ENCODE measurements at places on chromosomes 6 and 20.

DNA sequence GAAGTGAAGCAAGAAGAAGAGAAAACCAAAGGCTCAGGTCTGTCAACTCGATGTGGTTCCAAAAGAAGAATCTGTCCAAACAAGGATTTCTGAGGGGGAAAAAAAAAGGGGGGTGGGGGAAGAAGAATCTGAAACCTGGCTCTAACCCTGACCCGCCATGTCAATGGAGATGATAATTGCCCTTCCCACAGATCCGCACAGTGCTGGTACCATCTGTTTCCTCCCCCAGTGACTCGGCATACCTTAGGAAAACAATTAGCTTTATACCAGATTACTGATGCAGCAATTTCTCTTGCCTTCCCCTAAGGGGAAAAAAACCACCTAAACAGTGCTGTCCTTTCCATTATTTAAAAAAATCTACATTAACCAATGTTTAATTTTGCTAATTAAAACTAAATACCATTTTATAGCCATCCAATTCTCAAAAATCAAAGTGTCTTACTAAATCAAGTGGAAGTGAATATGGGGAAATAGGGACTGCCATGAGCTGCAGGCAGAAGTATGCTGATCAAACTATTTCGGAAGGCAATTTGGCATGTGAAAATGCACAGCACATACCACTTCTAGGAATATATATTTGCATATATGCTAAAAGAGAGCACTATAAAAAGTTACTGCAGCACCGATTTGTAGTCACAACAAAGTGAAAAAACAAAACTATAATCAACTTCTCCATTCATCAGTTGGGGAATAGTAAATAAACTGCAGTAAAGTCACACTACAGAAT, 46.8 kb downstream of the MAP7 start:
- DNase-seq, result no peak

DNA sequence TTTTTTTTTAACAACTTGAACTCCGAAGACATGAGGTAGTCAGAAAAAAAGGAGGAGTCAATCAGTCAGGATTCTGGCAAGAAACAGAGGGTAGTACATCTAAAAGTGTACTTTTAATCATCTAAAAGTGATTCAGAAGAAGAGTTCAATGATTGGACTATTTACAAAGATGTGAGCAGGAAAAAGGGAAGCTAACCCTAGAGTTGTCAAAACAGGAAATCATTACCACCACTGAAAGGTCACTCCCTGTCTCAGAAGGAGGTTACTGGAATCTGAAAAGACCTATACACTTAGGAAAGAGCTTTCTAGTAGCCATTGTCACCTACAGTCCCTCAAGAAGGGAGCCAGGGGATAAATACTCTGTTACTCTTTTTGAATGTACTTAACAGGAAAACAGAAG, 16.7 kb upstream of the LMBRD1 start:
- no peak for DNase-seq

- DNase-seq, result no peak
Observed at GRCh38 chr20:63254232-63254605, at the start of gene NKAIN4. Gene NKAIN4 (minus strand): TSS chr20:63254463. CDS start chr20:63254450, 13 bp downstream.

DNA sequence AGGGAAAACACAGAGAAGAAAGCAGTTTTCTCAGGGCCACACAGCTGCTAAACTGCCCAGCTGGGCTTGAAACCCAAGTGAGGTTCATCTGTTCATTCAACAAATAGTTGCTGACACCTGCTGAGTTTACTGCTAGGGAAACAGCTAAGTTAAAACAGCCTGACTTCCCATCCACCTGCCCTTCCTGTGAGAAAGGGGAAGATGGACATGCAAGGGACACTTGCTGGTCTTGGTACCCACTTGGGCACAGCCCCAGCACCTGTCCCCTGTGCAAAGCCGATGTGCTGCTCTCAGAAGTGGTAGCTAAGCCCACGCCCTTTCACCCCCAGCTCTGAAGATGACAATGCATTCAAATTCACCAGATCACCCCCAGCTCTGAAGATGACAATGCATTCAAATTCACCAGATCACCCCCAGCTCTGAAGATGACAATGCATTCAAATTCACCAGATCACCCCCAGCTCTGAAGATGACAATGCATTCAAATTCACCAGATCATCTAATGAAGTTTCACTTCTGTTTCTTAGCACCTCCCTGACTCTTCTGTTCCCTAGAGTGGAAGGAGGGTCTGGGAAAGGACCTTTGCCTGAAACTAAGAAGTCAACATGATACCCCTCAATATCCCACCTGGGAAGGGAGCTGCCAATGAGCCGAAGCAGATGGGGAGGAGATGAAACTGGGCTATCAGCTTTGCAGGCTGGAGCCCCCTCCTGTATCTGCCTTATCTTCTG, 46.0 kb upstream of the TOP1 start:
- DNase-seq, result no peak

DNA sequence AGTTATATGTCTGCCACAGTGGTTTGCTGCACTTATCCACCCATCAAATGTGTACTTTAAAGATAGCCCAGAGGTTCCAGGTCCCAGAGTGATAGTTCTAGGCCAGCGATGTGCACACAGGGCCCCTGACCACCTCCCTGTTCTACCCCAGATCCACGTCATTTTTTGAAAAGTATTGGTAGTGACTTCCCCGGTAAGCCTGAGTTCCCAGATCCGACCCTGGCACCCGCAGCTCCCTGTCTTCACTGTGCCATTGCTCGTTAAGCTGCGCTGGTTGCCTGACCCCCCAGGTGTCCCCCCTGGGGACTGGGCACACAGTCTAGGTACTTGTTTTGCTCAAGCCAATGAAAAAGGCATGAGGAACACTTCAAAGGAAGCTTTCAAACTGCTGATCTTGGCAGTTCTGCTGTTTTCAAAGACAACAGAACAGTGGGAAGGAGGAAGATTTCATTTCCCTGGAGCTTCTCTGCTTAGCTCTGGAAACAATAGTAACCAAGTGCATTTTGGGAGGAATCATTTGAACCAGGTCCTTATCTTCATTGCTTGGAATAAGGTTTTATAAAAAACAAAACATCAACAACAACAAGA, 116.3 kb upstream of the TAB2 start:
- DNase-seq, result no peak

DNA sequence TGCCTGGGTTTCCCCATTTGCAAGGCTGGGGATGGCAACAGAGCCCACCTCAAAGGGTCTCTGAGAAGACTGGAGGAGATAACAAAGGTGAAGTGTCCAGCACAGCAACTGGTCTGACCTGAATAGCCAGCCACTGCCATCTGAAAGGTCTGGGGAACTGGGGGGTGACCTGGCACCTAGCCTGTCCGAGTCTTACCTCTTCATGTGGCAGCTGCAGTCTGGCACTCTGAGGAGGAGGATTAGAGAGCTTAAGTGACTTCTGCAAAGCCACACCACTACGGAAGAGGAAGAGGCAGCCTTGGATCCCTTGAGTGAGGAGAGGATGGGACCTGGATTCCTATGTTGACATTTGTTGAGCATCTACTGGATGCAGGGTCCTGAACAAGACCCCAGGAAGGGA, 22.2 kb downstream of the C20orf203 start:
- DNase-seq, result no peak

DNA sequence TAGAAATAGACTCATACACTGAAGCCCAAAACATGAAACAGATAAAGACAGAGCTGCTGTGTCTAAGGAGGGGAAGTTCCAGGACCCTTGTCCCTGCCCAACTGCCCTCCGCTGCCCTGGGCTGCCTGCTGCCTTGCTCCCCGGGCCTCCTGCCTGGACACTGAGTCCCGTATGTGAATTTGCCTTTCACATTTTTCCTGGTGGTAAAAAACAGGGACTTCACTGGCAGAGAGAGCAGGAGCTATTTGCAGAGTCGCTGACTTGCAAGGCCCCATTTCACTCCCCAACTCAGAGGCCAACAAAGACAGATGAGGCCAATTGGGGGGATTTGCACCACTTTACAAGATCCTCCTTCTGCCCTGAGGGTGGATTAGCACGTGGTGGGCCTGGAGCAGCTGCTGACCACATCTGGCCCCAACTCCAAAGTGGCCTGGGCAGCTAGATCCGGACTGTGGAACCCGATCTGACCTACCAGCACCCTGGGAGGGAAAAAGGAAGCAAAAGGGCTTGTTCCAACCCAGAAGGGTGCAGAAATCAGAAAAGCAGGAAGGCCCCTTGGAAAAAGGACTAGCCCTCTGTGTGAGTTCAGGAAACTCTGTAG, 61.4 kb downstream of the NOL4L start:
- no peak for DNase-seq

DNA sequence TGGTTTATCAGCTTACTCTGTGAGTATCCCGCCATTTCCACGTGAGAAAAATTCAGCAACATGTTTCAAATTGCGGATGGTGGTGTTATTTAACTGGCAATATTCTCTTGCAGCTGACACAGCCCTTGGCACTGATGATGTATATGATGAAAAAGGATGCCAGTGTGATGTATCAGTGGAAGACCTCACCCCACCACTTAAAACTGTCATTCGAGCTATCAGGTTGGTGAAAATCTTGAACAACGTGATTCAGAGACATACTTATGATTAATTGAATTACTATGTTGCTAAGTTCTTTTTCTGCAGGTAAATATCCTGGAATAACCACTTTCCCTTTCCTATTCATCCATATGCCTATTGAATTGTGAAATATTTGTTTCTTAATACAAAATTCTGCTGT, 55.7 kb downstream of the KHDC1L start:
- no peak for DNase-seq

DNA sequence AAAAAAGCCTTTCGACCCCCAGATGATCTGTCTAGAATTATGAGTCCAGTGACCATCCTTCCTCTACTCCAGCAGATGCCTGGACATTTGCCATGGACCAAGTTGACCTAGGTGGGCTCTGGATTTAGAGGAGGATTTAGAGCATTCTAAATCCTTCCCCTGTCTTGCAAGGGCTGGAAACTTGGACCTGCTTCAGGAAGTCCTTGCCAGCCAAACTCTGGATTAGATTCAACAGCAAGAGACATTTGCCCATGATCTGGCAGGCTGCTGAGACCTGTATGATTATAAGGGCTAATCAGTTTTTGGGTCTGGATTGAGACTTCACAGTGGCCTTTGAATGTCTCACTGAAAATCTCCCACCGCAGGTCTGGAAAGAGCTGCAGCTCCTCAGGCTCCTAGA, 13.1 kb upstream of the HDGFL1 start:
- no peak for DNase-seq

DNA sequence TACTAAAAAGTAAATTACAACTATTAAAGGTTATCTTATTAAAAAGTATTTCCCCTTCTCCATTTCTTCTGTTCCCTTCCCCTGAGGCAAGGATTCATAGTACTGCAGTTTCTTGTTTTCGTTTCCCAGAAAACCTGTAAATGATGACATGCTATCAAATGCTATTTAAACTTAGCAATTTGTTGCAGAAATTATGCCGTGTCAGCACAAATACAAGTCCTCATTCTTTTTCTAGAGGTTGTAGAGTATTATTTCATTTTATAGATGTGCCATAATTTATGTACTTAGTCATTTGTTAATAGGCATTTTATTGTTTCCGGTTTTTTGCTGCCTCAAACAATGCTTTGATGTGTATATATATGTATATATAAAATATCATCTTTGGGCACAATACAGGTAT, 268.4 kb downstream of the PLCB1 start:
- DNase-seq, result no peak

GRCh38 chr20:60629206-60629605, 622.9 kb upstream of the CDH4 start:
- no peak for DNase-seq

- DNase-seq, result no peak
Observed at GRCh38 chr6:43311666-43312065, 3.0 kb upstream of the CRIP3 start.

- no peak for DNase-seq
Observed at GRCh38 chr20:4502756-4503155, 219.0 kb upstream of the PRND start.

DNA sequence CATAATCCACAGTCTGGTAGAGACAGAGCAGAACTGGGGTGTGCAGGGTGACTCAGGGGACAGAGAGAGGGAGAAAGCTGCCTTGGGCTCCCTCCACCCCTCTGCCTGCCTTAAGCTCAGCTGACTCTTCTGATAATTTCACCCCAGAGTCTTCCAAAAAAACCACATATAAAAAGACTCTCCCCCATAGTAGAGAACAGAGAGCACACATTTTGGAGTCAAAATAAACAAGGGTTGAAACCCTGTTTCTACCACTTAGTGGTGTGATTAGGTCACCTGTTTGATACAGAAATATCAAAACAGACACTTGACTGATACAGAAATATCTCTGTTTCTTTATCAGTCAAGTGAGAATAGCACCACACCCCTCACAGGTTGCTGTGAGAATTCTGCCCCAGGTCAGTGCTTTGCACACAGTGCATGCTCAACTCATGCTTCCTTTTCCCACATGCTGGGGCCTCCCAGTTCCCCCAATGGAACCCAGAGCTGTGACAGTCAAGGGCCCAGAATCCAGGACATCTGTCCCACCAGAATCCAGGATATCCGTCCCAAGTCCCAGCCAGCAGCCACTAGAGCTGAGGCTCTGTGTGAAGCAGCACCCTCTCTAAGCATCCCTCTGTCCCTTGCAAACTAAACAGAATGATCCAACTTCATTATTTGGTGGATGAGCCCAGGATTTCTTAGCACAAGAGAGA, 1.2 kb downstream of the TREML2 start:
- no peak for DNase-seq

DNA sequence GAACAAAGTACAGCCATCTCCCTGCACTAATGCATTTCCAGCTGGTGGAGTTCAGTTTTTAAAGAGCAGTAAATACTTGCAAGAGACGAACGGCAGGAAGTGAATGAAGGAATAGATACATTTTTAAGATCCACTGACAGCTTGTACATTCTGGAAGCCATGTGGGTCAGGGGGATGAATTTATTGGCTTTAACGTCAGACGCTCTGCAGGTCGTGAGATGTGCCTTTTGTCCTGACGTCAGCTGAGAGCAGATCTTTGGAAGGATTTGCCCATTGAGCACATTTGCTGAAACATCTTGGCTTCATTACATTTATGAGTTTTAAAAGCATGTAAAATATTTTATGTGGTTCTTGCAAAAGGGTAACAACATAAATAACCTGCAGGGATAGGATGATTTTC, 29.5 kb upstream of the SALL4 start:
- no peak for DNase-seq

GRCh38 chr6:4460586-4461475, 315.4 kb upstream of the CDYL start:
- no peak for DNase-seq

GRCh38 chr6:41271901-41272395, 14.5 kb downstream of the TREM1 start:
- no peak for DNase-seq

GRCh38 chr6:71887006-71887743, 825 bp downstream of the RIMS1 start:
- DNase-seq, result no peak
